Activated CD8-positive, alpha-beta memory T cell treated with anti-CD3 and anti-CD28 coated beads for 4 hours (primary cell): ENCODE measurements at places on chromosomes 2 and 18.

- DNase-seq: no peak
These were observed 1.9 kb downstream of the NDUFV2 start for GRCh38 chr18:9104244-9104901.

DNA sequence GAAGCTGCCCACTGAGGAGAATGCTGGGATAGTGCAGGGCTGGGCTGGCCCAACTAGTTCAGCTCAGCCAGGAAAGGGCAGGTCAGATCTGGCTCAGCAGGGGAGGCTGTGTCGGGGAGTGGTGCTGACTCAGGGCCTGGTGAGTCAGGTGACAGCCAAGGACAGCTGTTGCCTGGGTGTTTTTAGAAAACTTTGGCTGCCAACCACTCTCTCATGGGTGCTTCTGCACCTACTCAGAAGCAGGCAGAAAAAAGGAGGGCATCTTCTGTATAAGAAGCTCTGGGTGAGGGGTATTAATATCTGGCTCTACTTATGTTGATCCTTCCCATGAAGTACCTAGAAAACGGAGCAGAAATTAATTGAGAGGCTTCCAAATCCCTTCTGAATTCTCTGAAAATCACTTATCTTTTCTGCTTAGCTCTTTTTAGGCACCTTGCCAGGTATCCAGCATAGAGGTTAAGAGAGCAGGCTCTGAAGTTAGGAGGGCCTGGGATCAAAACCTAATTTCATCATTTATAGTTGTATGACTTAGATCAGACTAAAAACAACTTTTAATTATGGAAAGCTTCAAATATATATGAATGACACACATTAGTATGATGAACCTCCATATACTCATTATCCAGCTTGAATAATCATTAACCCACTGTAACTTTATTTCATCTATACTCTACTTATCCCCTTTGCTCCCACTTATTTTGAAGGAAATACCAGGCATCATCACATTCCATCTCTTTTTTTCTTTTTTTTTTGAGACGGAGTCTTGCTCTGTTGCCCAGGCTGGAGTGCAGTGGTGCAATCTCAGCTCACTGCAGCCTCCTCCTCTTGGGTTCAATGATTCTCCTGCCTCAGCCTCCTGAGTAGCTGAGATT lies 15.5 kb upstream of the RAB10 start:
- DNase-seq: no peak

DNA sequence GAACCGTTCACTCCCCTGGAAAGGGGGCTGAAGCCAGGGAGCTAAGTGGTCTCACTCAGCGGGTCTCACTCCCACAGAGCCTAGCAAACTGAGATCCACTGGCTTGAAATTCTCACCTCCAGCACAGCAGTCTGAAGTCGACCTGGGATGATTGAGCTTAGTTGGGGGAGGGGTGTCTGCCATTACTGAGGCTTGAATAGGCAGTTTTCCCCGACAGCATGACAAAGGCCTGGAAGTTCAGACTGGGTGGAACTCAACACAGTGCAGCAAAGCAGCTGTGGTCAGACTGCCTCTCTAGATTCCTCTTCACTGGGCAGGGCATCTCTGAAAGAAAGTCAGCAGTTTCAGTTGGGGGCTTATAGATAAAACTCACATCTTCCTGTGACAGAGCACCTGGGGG lies 292.5 kb downstream of the NUP35 start:
- DNase-seq: no peak

DNA sequence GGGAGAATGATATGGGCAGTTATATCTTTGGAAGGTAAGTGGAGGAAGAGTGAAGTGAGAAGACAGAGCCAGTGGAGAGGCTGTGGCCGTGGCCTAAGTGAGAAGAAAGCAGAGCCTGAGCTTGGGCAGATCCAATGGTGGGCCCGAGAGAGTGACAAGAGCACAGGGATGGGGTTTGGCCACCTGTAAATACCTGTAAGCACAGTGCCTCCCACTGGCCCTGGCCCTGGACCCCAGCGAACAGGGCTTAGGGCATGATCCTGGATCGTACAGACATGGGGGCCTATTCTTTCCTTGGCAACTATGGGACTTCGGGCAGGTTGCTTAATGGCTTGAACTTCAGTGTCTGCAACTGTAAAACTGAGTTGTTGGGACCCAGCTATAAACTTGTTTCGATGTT lies 44.1 kb downstream of the MTCL1 start:
- no peak for DNase-seq

GRCh38 chr18:3773303-3773702 lies 323.3 kb downstream of the TGIF1 start:
- no peak for DNase-seq

DNA sequence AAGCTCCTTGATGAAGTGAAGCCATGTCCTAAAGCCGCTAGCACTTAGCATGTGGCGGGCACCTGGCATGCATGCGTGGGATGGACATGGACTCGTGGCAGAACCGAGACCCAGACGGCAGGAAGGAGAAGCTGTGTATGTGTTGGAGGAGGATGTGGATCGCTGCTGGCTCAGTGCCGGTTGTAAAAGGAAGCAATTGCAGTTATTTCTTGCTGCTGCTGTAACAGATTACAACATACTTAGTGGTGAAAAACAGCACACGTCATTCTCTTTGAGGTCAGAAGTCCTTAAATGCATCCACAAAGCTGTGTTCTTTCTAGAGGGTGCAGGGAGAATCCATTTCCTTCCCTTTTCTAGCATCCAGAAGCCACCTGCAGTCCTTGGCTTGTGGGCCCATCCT lies 74.6 kb downstream of the AGAP1 start:
- no peak for DNase-seq
